ENCODE measurements at places on chromosomes 12 and 14. TPM values are rescaled to one million over a fixed set of nuclear protein-coding genes. Genes with fewer than 3 reads are reported as not detected.

DNA sequence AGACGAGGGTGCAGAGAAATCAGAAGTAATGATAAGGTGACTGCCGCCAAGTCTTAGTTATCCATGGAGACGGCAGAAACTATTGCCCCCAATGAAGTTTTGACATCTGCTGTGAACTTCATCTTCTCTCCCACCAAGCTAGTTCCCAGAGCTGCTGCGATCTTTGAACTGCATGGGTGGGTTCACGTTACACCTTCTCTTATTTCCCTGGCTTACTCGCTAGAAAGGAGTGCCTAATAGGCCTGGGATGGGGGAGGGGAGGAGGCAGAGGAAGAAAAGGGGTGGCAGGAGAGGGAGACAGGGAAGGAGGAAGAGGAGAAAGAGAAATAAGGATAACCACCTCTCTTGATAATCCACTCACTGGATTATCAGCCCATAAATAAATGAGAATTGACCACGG is 157.1 kb downstream of the NTF3 start:
- no peaks in the 10 kb centered on the region for H3K36me3 ChIP-seq
- no peaks in the 10 kb centered on the region for H3K4me1 ChIP-seq
- DNase-seq: no peak
- H3K4me3 ChIP-seq: no peak overlapping the region
- no peaks in the 10 kb centered on the region for H3K27me3 ChIP-seq

PTPN6 gene
- 221 TPM for total RNA-seq

GRCh38 chr14:35861204-35861868 is 35.2 kb downstream of the BRMS1L start:
- DNase-seq: no peak
- H3K4me3 ChIP-seq: no peak overlapping the region
- no peaks in the 10 kb centered on the region for H3K27me3 ChIP-seq
- H3K27ac ChIP-seq: no peak overlapping the region
- H3K36me3 ChIP-seq: peaks cover 6% of the 10 kb centered on the region

DNA sequence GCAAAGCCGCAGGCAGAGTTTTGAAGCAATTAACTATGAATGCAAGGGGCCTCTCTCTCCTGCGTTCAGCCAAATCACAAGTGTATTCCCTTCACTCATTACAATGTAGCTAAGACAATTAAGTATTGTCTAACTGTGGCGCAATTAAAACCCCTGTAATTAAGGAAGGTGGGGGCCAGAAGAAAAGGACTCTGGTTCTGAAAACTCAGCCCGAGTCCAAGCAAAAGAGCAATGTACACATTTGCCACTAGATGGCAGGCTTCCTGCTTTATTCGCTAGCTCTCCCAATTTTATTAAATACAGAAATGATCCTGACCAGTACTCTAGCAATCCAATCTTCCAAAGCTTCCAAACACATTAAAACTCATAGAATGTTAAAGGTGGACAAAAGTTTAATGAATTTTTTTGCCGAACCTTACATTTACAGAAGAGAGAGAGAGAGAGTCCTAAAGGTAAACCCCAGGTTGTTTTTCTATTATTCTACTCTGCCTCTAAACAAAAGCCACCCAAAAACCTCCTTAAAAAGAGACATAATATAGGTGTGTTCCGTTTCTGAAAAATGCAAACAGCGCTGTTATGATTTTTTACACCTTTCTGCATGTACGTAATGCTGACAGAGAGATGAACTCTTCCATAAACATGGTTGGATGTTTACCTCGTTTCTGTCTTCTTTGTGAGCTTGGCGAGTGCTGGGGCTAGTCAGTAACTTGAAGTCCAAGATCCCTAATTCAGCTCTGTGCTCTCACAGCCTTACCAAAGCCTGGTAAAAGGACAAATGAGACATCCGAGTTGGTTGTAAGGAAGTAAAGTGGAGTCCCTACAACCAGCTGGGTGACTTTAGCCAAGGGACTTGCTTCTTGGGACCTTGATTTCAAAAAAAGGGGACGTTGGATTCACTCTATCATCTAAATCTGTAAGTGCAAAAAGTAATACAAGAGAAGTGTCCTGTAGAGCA is 50.9 kb upstream of the VASH1 start:
- peak; percentile 20 for DNase-seq
- H3K27ac ChIP-seq: no peak overlapping the region
- H3K36me3 ChIP-seq: no peaks in the 10 kb centered on the region
- no peaks in the 10 kb centered on the region for H3K4me1 ChIP-seq
- no peak overlapping the region for H3K4me3 ChIP-seq

GRCh38 chr14:104536942-104537612 is 42.5 kb upstream of the C14orf180 start:
- H3K36me3 ChIP-seq: no peaks in the 10 kb centered on the region
- DNase-seq: no peak
- no peak overlapping the region for H3K27ac ChIP-seq
- no peak overlapping the region for H3K4me3 ChIP-seq
- H3K4me1 ChIP-seq: no peaks in the 10 kb centered on the region
- H3K27me3 ChIP-seq: no peaks in the 10 kb centered on the region

GRCh38 chr12:114662512-114663177 is 21.3 kb downstream of the TBX3 start:
- no peak overlapping the region for H3K4me3 ChIP-seq
- H3K36me3 ChIP-seq: no peaks in the 10 kb centered on the region
- no peaks in the 10 kb centered on the region for H3K27me3 ChIP-seq
- no peak overlapping the region for H3K27ac ChIP-seq
- DNase-seq: peak; percentile 52

DNA sequence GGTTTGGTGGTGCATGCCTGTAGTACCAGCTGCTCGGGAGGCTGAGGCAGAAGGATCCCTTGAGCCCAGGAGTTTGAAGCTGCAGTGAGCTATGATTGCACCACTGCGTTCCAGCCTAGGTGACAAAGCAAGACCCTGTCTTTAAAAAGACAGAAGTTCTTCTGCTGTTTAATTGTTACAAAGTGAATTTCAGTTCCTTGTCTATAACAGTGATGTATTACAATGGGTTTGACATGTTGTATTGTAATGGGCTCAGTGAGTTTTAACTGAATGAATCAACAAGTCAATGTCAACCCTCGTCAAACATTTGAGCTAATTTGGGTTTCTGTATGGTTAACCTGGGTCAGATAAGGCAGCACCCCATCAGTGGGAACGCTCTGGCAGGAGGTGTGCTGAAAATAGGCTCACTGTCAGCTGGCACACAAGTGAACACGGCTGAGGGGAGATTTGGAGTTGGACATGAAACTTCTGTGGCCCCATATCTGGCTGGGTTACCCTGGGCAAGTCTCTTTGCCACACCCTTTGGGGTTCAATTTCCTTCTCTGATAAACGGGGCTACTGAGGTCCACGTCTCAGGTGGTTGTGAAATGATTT is 14.0 kb upstream of the TRPV4 start:
- H3K4me3 ChIP-seq: no peak overlapping the region
- H3K36me3 ChIP-seq: peaks cover 5% of the 10 kb centered on the region
- DNase-seq: no peak

DNA sequence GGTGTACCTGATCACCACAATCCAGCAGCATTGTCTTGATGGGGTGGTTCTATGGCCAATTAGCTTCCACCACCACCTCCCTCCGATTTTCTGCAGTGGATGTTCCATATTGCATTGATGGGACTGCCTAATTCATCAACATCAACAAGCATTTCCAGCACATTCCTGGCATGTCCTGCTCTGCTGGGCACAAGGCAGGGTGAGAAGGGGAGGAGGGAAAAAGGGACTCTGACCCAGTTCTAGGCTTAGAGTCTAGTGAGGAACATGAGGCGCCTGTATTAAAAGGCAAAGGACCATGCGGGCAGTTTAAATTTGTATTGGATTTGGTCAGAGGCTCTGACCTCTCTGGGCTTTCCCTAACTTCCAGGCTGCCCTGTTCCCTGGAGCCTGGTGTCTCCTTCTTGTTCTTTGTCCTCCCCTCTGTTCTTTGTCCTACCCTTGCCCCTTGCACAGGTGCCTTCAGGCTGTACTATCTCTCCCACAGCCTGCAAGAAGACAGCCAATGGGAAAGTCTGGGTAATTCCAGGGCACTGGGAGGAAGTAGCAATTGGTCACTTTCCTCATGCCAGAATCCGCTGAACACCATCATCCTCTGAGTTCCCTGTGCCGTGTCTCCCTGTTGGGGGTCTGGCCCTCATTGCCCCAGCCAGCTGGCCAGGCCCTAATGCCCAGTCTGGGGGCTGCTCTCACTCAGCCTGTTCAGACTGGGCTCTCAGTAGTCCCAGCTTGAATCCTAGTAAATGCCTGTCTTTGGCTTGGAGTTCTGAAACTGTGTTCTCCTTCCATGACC is 43.3 kb downstream of the TSPAN11 start:
- no peak overlapping the region for H3K4me3 ChIP-seq
- H3K27me3 ChIP-seq: no peaks in the 10 kb centered on the region
- H3K27ac ChIP-seq: no peak overlapping the region
- no peaks in the 10 kb centered on the region for H3K36me3 ChIP-seq

CAPRIN2 gene
- 47.6 TPM for total RNA-seq

GRCh38 chr12:8950702-8951478 is 1.4 kb upstream of the M6PR start:
- peaks cover 54% of the 10 kb centered on the region for H3K4me1 ChIP-seq
- peak overlapping the region; percentile 93 for H3K4me3 ChIP-seq
- no peaks in the 10 kb centered on the region for H3K27me3 ChIP-seq

- peak; percentile 64 for DNase-seq
- H3K4me1 ChIP-seq: peaks cover 11% of the 10 kb centered on the region
- H3K27me3 ChIP-seq: no peaks in the 10 kb centered on the region
- H3K4me3 ChIP-seq: peak within 1 kb of the TSS; percentile 84
These were observed at the start of gene POLE2 for GRCh38 chr14:49687942-49688700. Gene POLE2 (minus strand): TSS chr14:49688214. CDS start chr14:49688203, 11 bp downstream.

DNA sequence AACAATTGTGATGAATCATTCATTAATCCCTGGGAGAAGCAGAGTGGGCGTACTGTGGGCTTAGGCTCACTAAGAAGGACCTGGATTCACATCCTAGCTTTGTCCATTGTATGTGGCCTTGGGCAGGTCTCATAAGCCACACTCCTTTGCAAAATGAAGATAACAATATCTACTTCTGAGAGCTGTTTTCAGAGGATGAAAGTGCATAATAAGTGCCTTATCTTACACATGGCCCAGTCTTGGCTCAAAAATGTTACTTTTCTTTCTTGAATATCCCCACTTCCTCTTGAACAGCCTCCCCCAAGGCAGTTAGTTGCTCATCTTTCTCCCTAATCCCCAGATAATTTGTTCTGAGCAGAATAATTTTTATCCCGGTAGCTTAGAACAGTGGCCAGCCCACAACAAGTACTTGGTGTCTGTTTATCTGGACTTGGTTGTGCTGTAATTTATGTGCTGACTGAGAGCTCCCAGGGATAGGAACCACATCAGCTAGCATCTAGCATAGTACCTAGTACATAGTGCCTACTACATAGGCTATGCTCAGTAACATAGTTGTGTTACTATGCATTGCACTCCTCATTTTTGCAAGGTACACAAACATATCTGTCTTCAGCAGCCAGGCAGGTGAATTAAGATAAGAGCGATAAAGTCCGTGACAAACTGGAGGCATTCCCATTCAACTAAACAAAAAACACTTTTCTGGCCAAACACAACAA is 61.7 kb upstream of the NUDT4 start:
- no peak overlapping the region for H3K4me3 ChIP-seq
- no peaks in the 10 kb centered on the region for H3K27me3 ChIP-seq
- H3K27ac ChIP-seq: no peak overlapping the region
- H3K36me3 ChIP-seq: no peaks in the 10 kb centered on the region
- no peaks in the 10 kb centered on the region for H3K4me1 ChIP-seq
- no peak for DNase-seq

- H3K4me3 ChIP-seq: no peak overlapping the region
- H3K36me3 ChIP-seq: no peaks in the 10 kb centered on the region
- no peak overlapping the region for H3K27ac ChIP-seq
- no peaks in the 10 kb centered on the region for H3K4me1 ChIP-seq
- no peak for DNase-seq
These were observed 197.3 kb upstream of the ARHGAP5 start for GRCh38 chr14:31879661-31880348.

DNA sequence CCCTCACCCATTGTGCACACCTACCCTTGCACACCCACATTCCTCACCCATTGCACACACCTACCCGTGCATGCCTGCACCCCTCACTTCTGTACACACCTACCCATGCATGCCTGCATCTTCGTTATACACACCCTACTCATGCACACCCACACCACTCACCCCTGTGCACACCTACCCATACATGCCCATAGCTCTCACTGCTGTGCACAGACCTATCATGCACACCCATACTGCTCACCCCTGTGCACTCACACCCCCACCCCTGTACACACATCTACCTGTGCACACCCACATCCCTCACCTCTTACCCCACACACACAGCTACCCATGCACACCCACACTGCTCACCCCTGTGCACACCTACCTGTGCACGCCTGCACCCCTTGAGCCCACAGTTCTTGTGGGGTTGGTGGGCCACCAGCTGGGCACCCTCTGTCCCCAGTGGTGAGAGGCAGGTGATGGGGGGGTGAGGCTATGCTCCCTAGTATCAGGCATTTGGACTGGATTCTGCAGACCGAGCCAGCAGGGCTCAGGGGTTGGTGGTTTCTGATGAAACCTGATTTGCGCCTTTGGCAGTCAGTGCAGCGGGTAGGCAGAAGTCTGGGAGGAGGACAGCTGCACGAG is 15.6 kb downstream of the CEP170B start:
- H3K27me3 ChIP-seq: no peaks in the 10 kb centered on the region
- H3K4me1 ChIP-seq: no peaks in the 10 kb centered on the region
- no peak overlapping the region for H3K27ac ChIP-seq
- H3K36me3 ChIP-seq: no peaks in the 10 kb centered on the region
- no peak overlapping the region for H3K4me3 ChIP-seq

LPAR5 gene
- 7.7 TPM for total RNA-seq

SLC17A8 gene
- total RNA-seq: not detected

DDN gene
- not detected for total RNA-seq

DNA sequence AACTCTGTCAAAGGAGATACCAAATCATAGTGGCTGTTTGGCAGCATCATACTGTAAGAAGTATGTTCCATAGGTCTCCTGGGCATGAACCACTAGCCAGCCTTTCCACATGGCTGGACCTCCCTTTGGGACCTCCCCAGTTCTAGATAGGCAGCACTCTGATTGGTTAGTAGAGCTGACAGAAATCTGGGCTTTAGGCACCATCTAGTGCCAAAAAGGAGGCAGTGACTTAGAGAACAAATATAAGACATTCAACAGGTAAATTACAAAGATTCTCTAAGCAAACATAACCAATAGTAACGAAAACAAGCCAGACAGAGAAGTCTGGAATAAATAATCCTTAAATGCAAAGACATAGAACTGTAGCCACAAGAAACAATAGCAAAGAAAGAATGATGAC is 148.0 kb upstream of the PDE3A start:
- H3K4me1 ChIP-seq: no peaks in the 10 kb centered on the region
- H3K36me3 ChIP-seq: no peaks in the 10 kb centered on the region
- no peaks in the 10 kb centered on the region for H3K27me3 ChIP-seq
- no peak overlapping the region for H3K4me3 ChIP-seq
- H3K27ac ChIP-seq: no peak overlapping the region

- DNase-seq: no peak
- H3K27me3 ChIP-seq: no peaks in the 10 kb centered on the region
- H3K4me3 ChIP-seq: no peak overlapping the region
- no peaks in the 10 kb centered on the region for H3K36me3 ChIP-seq
- H3K27ac ChIP-seq: no peak overlapping the region
- no peaks in the 10 kb centered on the region for H3K4me1 ChIP-seq
These were observed 5.8 kb downstream of the EFS start for GRCh38 chr14:23359167-23359626.

- no peaks in the 10 kb centered on the region for H3K27me3 ChIP-seq
- H3K4me3 ChIP-seq: no peak overlapping the region
- H3K36me3 ChIP-seq: no peaks in the 10 kb centered on the region
- DNase-seq: no peak
- no peak overlapping the region for H3K27ac ChIP-seq
- no peaks in the 10 kb centered on the region for H3K4me1 ChIP-seq
These were observed 1035.0 kb downstream of the SLC16A7 start for GRCh38 chr12:60630796-60631195.
